ENCODE measurements at places on chromosomes 16 and 17.

- DNase-seq, result no peak
Measured at GRCh38 chr16:27154705-27155521, 48.4 kb upstream of the KDM8 start.

- DNase-seq, result no peak
Measured at GRCh38 chr17:77916703-77917481, 41.6 kb upstream of the TNRC6C start.

DNA sequence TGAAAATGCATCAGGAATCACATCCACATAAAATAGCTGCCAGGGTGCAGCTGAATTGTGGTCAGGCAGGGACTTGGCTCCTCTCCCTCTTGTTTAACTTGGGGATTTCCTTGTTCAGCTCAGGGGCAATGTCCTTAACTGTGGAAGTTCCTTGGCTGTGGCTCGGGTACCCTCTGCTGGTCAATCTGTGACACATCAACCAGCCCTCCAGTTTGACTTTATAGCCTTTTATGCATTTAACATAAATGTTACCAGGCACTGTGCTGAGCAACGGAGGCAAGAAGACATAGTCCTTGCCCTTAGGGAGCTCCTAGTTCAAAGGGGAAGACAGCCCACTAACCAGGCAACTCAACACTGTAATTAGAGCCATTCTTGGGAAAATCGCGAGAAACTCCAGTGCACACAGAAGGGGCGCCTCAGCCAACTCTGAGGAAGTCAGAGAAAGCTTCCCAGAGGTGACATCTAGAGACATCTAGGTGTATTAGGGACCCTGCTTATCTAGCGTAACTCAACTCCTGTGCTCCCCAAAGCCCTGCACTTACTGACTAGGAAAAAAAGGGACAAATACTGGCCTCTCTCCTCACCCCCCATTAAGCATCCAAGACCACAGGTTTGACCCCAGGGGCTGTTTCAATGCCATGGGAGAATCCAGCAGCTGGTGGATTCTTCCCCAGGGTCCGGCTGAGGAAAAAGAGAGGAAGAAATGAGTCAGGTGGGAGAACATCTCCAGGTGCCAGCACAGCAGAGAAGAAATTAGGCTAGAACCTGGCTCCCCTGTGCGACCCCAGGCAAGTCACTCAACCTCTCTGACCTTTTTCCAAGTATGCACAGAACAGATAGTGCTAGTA lies 17.3 kb upstream of the EEF2K start:
- no peak for DNase-seq

DNA sequence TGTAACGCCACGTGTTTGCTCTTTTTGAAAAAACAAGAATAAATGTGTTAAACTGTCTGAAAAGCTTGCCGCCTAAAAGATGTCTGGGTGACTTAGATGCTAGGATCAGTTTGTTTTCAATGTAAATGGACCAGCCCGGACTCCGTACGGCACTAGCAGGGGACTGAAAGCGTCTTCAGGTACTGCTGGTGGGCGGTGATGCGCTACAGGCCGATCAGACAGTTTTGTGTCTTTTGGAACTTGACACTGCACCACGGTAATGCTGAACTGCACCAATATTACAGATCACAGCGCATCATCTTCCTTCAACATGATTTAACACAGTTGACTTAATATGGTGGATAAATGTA lies 727 bp upstream of the MBTPS1 start:
- DNase-seq, result no peak

- no peak for DNase-seq
Measured at GRCh38 chr17:2214929-2215615, 88.5 kb downstream of the SMG6 start.

DNA sequence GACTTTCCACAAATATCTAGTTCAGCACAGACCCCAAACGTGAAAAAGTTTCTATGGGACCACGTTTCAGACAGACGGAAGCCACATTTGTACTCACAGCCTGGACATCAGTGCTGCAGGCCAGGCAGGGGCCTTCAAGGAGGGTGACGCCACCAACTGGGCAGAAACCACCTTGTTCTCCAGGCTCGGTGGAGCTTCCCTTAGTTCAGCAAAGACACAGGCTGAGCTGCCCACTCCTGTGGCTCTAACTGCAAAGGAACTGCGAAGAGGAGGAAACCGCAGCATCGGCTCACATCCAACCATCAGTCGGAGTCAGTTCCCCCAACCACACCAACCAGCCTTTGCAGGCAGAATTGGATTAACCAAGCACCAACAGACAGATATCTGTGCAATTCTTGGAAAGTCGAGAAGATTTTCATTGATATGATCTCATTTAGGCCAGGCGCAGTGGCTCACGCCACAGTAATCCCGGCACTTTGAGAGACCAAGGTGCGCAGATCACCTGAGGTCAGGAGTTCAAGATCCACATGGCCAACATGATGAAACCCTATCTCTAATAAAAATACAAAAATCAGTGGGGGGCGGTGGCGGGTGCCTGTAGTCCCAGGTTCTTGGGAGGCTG lies 73.3 kb upstream of the CNEP1R1 start:
- no peak for DNase-seq

- DNase-seq, result no peak
Measured at GRCh38 chr16:85894266-85894665, 4.7 kb upstream of the IRF8 start.

- DNase-seq, result no peak
Measured at GRCh38 chr16:2465653-2466415, 5.3 kb upstream of the NTN3 start.

- DNase-seq, result no peak
Measured at GRCh38 chr16:15484662-15485061, 50.3 kb downstream of the BMERB1 start.

DNA sequence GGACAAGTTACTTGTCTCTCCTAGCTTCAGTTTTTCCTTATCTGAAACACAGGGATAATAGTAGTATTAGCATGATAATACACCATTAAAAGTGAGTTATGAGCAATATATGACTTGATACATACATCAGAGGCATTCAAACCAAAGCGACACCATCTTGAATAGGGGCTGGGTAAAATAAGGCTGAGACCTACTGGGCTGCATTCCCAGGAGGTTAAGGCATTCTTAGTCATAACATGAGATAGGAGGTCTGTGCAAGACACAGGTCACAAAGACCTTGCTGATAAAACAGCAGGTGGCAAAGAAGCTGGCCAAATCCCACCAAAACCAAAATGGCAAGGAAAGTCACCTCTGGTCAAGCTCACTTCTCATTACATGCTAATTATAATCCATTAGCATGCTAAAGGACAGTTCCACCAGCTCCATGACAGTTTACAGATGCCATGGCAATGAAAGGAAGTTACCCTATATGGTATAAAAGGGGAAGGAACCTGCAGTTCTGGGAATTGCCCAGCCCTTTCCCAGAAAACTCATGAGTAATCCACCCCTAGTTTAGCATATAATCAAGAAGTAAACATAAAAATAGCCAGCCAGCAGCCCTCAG lies 37.2 kb upstream of the HS3ST3A1 start:
- DNase-seq, result no peak

DNA sequence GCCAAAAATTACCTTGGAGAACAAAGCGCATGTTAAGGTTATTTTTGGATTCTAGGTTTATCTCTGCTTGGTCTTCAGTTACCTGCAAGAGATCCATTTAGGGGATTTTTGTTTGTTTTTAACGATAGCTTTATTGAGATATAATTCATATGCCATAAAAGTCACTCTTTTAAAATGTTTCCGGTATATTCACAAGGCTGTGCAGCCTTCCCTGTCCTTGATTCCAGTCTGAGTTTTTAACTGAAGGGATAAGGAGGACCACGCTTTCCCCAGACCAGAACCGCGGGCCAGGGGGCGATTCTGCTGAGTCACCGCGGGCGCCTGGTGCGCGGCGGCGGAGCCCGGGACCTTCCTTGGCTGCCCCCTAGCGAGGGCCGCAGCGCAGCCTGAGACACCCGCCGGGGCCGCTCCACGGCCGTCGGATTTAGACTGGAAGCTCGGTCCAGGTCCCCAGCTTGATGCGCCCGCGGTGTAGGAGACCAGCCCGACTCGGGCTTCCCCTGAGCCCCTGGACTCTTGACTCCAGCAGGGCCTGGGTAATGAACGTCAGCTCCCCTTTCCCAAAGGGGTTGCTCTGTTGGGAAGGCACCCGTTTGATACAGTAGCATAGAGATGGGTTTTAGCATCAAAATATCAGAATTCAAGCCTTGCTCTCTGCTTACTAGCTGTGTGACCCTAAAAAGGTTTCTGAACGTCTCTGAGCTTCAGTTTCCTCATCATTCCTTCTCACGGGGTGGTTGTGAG lies 50.0 kb upstream of the STH start:
- DNase-seq, result no peak

DNA sequence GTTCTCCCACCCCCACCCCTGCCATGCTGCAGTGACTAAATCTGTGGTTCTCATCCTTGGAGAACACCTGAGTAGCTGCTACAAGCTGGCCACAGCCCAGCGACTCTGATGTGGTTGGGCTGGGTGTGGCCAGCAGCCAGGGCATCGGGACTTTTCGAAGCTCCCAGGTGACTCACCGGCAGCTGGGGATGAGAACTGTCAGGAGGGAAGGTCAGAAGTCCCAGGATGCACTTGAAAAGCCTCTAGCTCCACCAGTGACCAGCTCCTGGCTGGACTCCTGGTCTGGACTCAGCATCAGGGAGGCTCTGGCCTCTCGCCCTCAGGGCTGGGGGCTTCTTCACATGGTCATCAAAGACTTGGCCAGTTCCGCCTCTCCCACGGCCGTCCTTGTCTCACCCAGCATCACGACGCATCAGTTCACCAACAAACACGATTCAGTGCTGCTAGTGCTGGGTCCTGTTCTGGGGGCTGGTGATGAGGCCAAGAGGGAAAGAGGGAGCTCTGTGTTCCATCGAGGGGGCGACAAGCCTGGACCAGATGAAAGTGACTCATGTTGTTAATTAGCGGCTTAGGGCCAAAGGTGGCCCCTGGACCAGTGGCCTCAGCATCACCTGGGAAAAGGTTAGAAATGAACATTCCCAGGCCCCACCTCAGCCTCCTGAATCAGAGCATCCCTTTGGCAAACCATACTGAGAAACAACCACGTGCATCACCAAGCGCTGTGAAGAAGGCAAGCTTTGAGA lies 3.9 kb upstream of the C17orf99 start:
- DNase-seq, result no peak

DNA sequence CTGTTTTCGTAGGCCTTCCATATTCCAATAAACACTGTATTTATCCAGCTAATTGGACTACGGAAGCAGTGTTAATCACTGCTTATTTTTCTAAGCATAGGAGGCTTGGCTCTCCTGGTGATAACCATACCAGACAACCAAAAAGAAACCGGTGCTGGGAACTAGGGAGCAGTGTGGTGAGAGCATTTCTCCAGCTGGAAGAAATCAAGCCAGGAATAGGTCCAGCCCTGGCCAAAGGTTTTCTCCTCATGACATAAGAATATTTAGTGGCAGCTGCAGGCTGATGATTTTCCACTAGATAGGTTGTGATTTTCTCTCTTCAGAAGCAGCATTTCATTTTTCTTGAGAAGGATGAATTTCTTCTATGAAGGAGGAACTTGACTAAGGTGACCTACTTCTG lies 141.5 kb downstream of the TRIM37 start:
- DNase-seq, result no peak

GRCh38 chr16:3460121-3460520 lies 16.6 kb downstream of the NAA60 start:
- no peak for DNase-seq

DNA sequence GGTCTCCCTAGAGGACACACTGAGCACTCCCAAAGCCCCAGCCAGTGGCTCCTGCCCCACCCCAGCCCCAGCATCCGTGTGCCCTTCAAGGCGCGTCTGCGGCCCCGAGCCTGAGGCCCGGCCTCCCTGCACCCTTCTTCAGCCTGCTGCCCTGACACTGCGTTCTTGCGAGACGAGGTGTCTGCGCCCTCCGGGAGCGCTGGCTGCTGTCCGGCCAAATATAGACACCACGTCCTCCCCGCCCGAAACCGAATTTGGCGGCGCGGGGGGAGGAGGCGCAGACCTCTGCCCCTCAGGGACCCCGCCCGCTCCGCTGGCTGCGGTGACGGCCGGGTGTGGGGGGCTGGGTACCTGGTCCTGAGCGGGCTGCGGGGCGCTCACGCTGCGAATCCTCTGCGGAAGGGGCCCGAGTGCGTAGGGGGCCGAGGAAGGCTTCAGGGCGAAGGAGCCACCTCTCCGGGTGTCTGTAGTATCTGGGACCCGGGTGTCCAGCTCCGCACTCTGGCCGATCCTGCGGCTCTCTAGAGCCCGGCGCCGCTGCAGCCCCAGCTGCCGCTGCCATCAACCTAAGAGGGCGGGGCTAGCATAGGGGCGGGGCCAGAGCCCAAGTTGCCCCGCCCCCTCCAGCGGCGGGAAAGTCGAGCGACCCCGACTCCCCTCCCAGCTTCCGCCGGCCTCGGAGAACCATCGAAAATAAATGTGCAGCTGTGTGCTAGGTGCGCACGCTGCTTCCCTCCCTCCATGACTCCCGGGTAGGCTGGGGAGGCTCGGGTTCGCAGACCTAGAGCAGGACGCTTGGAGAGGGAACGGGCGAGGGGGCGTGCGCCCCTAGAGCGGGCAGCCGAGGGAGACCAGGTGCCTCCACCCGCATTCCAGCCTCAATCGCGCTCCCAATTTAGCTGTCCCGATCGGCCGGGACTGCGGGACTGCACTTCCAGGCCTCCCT lies at the start of gene CORO6:
TSS of gene CORO6 (minus strand) at position 576 of the 946 bp plus-strand sequence. CDS start 1,491 bp downstream, outside the sequence.
- DNase-seq, result no peak

GRCh38 chr17:20116683-20117309 lies 107.6 kb downstream of the SPECC1 start:
- no peak for DNase-seq

- no peak for DNase-seq
Measured at GRCh38 chr16:80946481-80946880, 60.2 kb downstream of the CMC2 start.

DNA sequence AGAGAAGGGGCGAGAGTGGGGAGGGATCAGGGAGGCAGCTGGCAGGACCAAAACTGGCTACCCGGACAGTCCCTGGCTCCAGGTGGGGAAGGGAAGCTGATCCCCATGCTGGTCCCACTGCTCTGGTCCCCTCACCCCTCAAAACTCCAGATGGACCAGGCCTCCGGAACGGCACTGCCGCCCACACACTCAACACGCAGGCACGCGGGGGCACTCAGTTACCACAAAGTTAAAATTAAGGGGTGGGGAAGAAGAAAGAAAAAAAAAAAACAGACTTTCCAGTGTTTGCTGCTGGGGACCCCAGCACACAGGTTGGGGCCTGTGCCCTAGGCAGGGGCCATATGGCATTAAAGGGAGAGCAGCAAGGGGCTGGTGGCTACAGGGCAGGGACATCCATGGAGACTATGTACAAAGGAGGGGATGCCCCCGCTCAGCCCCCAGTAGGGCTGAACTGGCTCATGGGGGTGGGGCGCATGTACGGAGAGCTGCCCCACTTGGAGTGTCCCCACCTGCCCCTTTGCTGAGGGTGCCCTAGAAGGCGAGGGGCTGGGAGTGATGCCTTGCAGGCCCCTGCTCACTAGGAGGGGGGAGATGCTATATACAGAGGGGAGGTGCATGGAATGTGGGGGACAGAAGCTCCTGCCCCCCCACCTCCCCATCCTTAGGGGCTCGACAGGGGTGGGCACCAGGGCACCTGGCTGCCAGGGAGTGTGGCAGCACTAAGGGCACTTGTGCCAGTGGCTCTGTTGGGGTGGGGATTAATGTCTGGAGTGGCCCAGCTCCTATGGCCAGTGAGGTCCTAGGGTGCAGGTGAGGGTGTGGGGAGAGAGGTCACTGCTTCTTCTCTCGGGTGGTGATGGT lies 5.6 kb downstream of the TP53I13 start:
- no peak for DNase-seq

- no peak for DNase-seq
Measured at GRCh38 chr16:69890114-69890891, 60.8 kb upstream of the CLEC18A start.

Measured in esophagus squamous epithelium (tissue), 5 donors.